ENCODE measurements at places on chromosomes 6 and 20.

DNA sequence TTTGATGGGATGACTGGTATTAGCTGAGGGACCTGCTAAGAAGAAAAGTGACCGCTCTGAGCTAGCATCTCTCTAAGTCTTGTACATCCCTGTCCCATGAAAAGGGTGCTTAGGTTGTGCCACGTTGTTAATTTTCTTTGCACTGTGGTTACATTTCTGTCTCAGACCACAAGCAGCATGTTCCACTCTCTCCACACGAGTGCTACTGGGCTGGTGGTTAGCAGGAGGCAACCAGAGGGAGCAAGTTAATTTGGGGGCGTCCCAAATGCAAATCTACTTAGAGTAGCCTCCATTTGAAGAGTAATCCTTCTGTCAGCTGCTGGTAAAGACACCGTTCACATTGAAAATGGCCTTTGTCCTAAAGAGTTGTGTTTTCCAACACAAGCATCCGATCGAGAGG lies 3.4 kb upstream of the SCML4 start:
- no peak for DNase-seq

- no peak for DNase-seq
These were observed 718.3 kb downstream of the EPM2A start for GRCh38 chr6:145017051-145017450.

- DNase-seq: no peak
These were observed 70.8 kb downstream of the PYGB start for GRCh38 chr20:25318471-25319240.

GRCh38 chr20:21512634-21513180 lies 1.2 kb downstream of the NKX2-2 start:
- no peak for DNase-seq

Measured in thoracic aorta (tissue), 2 donors.